Left ventricle myocardium superior (tissue), 1 donor: ENCODE measurements at places on chromosomes 12 and 14. TPM values are rescaled to one million over a fixed set of nuclear protein-coding genes. Genes with fewer than 3 reads are reported as not detected.

The DGKA gene
- 6.9 TPM for total RNA-seq

- DNase-seq = no peak
Measured at GRCh38 chr14:88437658-88438057, 52.2 kb downstream of the SPATA7 start.

The SIRT4 gene
- total RNA-seq = 10.2 TPM

The LALBA gene
- total RNA-seq = not detected

- no peak for DNase-seq
Measured at GRCh38 chr12:51959211-51959610, 7.7 kb downstream of the ACVR1B start.

DNA sequence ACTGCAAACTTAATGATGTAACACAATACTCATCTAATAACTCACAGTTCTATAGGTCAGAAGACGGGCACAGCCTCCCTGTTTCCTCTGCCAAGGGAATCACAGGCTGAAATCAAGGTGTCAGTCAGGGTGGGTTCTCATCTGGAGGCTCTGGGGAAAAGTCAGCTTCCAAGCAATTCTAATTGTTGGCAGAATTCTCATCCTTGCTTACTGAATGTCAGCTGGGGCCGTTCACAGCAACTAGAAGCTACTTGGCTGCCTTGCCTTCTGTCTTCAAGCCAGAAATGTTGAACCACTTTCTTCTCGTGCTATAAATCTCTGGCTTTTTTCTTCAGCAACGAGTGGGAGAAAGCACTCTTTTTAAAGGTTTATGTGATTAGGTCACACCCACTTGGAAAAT, 80.1 kb upstream of the PDZRN4 start:
- DNase-seq = no peak

DNA sequence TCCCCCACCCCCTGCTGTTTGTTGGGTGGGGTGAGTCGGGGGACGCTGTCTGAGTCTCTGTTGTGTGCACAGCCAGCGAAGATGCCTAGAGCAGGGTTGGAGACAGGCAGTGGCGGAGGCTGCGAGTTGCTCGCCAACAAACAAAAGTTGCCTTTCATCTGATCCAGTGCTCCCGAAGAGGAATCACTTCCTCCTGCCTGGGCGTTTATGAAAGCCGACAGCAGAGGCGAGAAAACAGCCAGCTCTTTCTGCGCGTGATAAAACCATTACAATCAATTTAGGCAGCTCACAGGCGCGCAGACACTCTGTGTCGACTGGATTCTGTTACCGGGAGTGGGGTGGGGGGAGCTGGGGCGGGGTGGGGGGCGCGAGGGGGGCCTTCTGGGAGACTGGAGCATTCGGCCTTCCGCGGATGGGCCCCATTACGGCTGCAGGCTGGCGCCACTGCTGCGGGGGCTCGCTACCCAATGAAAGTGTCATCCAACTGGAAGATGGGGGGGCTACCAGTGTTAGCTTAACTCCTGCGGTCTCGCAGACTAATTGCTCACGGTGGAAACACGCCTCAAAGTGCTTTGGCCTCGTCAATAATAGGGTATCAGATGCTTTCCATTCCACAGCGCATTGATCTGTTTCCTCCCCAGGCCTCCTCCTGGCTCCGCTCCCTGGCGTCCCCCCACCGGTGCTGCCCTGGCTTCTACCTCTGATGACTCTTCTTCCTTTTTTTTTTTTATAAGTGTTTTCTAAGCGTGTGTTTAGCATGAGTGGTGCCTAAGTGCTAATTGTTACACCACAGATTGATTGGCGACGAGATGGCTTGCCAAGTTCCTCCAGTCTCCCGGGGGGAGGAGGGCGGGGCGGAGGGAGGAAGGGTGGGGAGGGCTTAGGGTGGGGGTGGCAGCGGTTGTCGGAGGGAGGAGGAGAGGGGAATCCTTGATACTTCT, 678.4 kb downstream of the MED13L start:
- peak; percentile 36 for DNase-seq

The DICER1 gene
- 23.2 TPM for total RNA-seq

The EAPP gene
- total RNA-seq = 19.3 TPM

- peak; percentile 49 for DNase-seq
Measured at GRCh38 chr14:54782751-54783659, 119.6 kb downstream of the GCH1 start.

- DNase-seq = peak; percentile 85
Measured at GRCh38 chr12:130961921-130962451, 8.3 kb downstream of the ADGRD1 start.

DNA sequence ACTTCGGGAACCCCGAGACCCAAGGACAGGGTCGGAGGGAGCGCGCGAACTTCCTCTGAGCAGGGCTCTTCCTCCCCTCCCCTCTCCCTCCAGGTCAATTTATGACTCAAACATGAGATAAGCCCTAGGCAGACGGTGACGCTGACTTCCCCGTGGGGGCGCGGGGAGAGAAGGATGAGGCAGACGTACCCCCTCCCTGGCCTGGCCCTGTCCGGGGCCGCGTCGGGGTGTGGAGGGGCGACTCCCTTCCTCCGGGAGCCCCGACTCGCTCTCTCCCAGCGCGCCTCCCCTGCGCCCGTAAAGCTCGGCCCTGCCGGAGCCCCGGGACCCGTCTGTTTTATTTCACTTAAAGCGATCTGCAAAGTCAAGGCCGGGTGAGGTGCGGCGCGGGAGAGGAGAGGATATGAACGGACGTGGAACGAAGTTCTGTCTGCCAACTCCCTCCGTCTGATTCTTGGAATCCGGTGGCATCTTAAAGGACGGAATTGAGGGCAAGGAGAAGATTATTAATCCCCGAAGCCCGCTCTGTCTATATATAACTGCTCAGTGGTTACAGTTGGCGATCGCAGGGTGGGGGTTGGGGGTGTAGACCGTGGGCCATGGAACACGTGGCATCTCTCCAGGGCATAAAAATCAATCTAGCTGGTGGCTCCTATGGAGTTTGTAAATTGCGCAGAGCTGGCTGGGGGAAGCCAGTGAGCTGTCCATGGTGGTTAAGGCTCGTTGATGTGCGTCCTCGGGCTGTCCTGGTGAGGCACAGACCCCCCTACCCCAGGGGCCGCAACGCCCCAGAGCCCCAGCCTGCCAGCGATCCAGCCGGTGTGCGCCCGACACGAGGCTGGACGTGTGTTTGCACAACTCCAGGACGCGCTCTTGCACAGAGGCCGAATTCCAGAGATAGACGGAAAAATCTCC, 2.9 kb upstream of the PTHLH start:
- peak; percentile 29 for DNase-seq

DNA sequence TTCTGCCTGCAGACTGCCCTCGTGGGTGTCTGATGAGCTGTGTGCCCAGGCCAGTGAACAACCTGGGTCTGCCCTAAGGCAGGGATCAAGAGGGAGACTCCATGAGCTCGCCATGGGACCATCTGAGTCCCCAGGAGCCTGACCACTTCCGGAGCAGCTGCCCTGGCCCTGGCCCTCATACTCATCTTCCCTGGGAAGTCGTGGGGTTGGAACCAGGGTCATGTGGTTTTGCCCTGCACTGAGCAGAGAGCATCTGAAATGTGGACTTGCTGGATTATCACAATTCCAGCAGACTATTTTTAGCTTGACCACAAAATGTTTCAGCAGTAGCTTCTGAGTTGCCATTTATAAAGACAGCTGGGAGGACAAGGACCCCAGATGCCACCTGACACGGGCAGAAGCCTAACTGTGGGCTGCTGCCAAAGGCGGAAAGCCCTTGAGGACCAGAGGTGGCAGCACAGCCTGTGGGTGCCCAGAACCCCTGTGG, 6.7 kb downstream of the BTBD6 start:
- peak; percentile 73 for DNase-seq

GRCh38 chr12:18074001-18074400, 16.0 kb downstream of the RERGL start:
- no peak for DNase-seq
